ENCODE measurements at places on chromosomes 2 and 18.
A peak's percentile ranks its signal among the peaks of the same experiment; 100 is the strongest.

DNA sequence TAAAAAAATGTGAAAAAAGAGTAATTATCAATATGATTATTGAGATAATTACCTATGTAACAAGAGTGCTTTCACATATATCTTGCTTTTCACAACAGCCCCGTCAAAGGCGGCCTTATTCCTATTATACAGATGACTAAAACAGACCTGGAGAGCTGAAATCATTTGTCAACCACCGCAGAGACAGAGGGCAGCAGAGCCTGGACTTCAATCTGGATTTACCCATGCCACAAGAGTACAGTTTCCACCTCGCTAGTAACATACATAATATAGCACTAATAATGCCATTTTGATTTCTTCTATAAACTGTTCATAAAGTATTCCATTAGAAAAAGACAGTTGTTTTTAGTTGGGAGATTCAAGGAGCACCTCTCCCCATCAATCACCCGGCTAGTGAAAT lies 121.8 kb downstream of the EPB41L3 start:
- DNase-seq = no peak

DNA sequence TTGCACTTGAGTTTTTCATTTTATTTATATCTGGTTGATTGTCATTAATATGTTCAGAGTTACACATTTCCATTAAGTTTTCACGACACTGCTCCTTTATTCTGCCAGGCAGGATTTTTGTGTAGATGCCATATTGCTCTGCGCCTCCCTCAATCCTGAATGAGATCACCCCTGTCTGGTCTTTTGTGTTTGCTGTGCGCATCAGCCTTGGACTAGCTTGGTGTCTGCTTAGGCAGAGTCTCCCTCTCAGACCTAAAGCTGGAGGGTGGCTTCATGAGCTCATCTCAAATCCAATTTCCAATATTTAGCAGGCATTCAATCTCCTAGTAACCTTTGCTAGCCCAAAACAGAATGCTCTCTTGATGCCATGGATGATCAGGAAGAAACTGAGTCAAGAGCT lies 137.4 kb downstream of the SMAD7 start:
- DNase-seq = no peak

- no peak for DNase-seq
These were observed 41.6 kb downstream of the ZBTB7C start for GRCh38 chr18:48367557-48367956.

DNA sequence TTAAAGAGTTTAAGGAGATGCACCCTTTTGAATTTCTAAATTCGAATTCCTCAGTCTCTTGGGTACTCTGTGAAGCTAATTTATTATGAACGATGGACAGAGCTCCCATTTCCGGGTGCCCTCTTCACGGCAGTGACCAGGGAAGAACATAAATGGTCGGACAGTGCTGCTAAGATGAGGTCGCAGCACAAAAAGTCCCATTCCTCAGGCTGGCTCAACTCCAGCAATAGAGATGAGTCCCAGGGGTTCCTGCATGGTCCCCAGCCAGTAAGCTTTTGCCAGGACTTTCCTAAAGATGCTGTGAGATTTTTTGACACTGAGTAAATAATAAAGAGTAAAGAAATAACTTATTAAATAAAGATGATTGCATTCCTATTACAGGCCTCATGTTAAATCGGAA lies 43.0 kb upstream of the STK39 start:
- DNase-seq = no peak

DNA sequence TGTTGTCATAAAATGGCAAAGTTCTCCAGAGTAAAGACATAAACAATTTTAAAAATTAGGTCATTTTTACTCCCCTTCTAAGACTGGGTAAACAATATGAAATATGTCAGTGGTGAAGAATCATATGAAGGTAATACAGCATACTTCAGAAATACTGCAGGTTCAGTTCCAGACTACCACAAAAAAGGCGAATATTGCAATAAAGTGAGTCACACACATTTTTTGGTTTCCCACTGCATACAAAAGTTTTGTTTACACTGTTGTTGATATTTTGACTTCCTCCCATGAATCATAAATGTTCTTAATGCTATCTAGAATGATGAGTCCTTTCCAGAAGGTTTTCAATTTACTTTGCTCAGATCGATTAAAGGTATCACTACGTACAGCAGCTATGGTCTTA lies 73.5 kb downstream of the SMC6 start:
- no peak for DNase-seq

- DNase-seq = peak; percentile 67
These were observed 60.3 kb upstream of the SP3 start for GRCh38 chr2:174025271-174026121.
